Right ventricle myocardium superior (tissue), 1 donor: ENCODE measurements at places on chromosomes 4 and X.

DNA sequence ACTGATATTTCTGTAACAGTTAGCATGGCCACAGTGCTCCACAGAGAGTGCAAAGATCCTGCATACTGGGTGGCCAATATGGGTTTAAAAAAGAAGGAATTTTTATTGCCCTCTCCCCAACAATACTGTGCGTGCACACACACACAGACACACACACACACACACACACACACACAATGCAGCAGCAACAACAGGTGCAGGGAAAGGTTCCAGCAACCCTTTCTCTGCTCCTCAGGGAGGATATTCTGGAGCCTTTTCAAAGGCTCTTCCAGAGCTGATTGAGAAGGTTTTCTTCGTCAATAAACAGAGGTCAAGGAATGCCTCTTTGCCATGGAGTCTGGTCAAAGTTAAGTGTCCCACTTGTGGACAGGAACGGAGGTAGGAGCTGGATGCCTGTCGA, 84.8 kb upstream of the ZFP42 start:
- no peak for DNase-seq

DNA sequence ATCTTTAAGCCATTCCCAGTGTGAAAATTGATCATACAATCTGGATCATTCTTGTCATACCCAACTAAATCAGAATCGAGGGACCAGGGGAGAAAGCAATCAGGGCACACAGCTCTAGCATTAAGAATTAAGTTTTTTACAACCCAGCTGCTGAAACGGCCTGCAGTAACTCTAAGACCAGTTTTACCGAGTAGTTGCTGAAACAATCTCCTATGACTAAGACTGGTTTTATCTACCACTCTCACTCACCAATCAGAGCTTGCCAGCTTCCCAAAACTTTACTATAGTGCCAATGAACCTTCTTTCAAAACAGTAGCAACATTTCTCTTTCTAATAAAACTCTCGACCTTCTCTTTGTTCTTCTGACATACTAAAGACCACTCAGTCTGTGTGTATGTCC, 2.8 kb upstream of the SAP30 start:
- no peak for DNase-seq

- no peak for DNase-seq
Observed at GRCh38 chrX:15522464-15522863, 21.9 kb downstream of the BMX start.

DNA sequence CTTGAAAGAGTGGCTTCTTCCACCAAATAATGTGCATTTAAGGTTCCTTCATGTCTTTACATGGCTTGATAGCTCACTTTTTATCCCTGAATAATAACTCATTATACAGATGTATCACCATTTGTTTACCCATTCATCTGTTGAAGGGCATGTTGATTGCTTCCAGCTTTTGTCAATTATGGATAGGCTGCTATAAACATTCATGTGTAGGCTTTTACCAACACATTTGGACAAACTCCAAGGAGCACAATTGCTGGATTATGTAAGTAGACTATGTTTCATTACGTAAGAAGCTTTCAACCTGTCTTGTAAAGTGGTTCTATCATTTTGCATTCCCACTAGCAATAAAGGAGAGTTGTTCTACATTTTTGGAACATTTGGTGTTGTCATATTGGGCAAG, 2637.0 kb downstream of the PCDH7 start:
- no peak for DNase-seq

GRCh38 chrX:70664726-70665125, 220.1 kb downstream of the DLG3 start:
- no peak for DNase-seq

DNA sequence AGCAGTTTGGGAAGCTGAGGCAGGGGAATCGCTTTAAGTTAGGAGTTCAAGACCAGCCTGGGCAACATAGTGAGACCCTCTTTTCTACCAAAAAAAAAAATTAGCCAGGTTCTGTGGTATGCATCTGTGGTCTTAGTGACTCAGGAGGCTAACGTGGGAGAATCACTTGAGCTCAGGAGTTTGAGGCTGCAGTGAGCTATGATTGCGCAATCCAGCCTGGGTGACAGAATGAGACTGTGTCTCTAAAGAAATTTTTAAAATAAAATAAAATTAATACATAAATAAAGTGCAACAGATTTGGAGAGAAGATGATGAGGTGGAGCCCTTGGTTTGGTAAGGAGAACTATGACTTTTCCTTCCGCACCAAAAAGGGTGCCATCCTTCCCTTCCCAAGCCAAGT, 436.9 kb downstream of the NLGN4X start:
- DNase-seq = no peak

DNA sequence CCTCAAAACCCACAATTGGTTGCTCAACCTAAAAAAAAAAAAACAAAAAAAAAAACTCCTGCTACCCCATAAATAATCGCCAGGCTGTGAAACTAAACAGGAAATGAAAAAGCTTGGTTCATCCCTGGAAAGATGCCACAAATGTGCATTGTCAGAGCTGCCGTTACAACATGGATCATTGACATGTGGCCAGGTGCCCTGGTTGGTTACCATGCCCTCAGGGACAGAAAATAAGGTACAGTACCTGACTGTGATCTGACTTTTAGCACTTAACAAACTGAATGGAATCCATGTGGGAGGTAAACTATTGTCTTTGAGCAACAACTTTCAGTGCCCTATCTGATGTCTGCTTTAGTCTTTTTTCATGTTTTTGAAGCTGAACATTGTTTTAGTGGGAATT, 118.0 kb upstream of the RPL34 start:
- DNase-seq = no peak

DNA sequence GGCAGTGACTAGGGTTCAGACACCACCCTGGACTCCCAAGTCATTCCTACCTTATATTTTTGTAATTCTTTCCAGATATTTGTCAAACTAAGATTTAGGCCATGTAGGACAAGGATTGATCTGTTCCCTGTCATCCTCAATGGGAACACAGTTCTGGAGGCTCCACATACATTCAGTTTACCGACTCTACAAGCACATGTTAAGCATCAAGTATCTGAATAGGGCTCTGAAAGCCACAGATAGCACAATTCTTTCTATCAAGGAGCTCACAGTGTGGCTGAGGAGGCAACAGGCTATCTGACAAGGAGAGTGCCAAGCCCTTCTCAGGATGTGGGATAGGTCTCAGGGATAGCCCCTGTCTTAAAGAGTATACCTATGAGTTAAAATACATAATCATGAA, 37.0 kb upstream of the CXCL8 start:
- DNase-seq = no peak

DNA sequence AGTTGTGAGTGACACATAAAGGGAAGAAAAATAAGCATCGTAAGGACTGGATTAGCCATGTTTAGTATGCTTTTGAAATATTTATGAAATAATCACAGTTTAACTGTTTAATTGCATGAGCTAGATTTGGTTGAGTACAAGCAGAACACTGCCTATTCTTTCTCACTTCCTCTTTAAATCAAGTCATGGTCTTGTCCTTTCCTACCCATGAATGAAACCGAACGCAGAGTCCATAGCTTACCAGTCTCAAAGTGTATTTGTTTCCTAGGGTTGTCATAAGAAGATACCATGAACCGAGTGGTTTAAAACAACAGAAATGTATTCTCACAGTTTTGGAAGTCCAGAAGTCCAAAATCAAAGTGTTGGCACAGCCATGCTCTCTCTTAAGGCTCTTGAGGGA, 684.0 kb upstream of the MAGEB2 start:
- no peak for DNase-seq

- DNase-seq = no peak
Observed at GRCh38 chrX:97328853-97329390, 445.2 kb downstream of the RPA4 start.

GRCh38 chrX:69307756-69308155, 142.5 kb upstream of the PJA1 start:
- DNase-seq = no peak

DNA sequence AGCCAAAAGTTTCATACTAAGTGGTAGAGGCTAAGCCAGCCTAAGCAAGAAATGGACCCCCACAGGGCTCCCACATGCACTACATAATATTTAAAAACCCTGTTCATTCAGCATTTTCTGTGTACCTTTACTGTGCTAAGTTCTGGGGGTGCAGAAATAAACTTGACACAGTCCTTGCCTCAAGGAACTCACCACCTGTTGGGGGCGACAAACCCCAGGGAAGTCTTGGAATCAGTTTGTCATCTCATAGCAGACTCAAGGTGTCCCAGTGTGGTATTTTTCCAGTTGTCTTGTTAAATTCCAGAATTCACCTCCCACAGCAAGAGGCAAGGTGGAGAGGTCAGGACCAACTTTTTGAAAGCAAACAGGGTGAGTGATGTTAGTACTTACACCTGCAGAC, 43.1 kb downstream of the ATG4A start:
- DNase-seq = no peak

GRCh38 chr4:82645936-82646565, 84.3 kb upstream of the TMEM150C start:
- DNase-seq = no peak

- no peak for DNase-seq
Observed at GRCh38 chrX:26845056-26845455, 618.1 kb downstream of the PPP4R3C start.

GRCh38 chrX:49919617-49920016, 2.8 kb upstream of the CLCN5 start:
- peak; percentile 53 for DNase-seq

GRCh38 chr4:146029147-146029546, 90.5 kb upstream of the ZNF827 start:
- no peak for DNase-seq

GRCh38 chr4:98951710-98952109, 22.8 kb upstream of the EIF4E start:
- DNase-seq = no peak

DNA sequence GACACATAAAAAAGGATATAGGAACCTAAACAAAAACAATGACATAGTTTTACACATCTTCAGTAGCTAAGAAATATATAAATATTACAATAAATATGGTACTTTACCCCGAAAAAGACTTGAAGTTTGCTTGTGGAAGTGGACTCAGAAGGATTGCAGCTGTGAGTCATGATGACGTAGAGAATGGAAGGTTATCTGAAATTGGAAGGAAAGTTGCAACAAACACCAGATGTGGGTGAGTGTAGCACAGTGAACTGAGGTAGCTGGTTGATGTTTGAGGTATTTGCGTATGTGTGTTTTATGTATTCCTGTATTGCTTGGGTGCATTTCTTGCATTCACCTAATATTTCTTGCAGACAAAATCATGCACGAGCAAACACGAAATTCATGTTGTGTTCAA, 113.0 kb downstream of the ARX start:
- DNase-seq = no peak

- DNase-seq = no peak
Observed at GRCh38 chr4:31984872-31985271, 1264.7 kb downstream of the PCDH7 start.

DNA sequence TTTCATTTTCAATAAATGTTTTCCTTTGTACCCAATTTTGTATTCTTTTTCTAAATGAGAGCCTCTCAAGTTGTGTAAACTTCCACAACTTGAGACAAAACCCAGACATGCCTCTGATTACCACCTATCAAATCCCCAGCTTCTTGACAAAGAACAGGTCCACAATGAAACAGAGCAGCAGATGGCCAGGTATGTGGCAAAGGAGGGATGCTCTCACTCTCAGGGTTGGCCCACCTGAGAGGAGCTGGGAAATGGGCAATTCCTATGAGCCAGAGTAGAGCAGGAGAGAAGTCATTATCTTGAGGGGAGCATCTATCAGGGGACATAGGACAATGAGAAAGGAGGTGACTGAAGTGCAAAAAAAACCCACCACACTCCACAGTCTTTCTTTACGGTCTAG, 273.5 kb upstream of the FAM241A start:
- no peak for DNase-seq

DNA sequence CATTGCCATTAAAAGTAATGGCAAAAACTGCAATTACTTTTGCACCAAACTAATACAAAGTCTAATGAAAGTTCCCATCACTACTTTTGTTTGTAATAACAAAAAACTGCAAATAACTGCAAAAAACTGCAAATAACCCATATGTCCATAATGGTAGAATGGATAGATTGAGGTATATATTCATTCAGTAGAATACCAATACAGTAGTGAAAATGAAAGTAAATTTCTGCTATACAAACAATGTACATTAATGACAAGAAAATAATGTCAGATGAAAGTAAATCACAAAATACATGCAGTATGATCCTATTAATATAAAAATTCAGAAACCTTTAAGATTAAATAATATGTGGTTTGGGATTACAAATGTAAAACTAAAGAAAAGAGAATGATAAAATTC, 41.3 kb upstream of the CEP135 start:
- DNase-seq = no peak

DNA sequence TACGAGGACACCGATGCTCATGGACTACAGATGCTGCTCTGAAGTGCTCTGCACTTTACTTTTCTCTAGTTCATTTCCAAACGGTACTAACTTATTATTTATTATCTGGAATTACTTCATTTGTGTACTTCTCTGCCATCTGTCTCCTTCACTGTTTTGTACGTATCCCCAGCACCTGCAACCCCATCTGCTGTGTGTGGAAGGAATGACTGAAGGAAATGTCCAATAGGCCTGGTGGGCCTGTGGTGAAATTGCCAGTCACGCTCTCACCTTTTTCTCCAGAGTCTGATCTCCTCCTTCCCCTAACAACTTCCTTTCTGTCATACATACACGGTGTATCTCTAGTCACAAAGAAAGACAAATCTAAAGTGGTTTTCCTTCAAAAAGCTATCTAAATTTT, 12.9 kb downstream of the TMEM154 start:
- DNase-seq = no peak

GRCh38 chr4:108851366-108851765, 88.5 kb upstream of the ETNPPL start:
- DNase-seq = no peak

- DNase-seq = no peak
Observed at GRCh38 chrX:11081511-11081910, 29.6 kb upstream of the HCCS start.

DNA sequence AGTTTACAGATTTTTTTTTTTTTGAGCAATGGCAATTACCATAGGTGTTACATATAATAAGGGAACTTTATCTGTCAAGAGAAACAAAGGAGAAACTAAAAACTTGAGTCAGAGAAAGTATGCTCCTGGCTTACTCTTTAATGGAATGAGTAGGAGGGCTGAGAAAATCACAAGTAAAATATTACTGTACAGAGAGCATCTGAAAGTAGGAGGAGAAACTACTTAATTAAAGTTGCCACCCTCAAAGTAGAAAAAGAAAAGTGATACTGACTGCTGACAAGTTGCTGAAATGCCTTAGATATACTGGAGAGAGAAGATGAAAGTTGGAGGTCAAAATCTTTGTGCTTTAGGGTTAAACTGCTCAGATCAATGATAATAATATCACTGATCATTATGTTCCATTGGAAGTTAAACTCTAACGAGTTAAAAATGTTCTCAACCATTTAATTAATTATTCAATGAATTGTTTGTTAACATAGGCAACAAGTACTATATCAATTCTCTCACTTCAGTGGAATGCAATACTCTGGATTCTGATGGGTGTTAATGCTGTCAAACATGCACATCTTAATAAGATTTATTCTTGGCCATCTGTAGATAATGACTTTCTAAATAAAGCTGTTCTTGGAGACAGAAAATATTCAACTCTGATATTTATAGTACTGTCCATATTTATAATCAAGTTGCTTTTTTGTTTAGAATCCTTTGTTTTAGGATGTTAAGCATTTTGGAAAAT, 61.2 kb upstream of the CAMK2D start:
- DNase-seq = no peak

GRCh38 chr4:11271263-11271662, 157.4 kb downstream of the HS3ST1 start:
- DNase-seq = no peak
